ENCODE measurements at places on chromosomes 6 and 20.

DNA sequence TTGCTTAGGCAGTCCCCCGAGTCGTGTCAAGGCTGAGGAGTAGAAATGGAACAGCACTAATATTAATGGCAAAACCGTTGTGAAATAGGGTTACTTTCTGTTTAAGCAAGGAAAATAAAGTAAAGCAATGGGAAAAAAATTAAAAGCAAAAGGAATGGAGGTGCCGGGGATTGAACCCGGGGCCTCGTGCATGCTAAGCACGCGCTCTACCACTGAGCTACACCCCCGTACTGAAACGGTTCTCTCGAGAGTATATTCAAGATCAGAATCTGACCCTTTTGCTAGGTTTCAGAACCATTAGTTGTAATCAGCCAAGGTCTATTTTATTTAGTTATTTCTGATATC is 85.5 kb downstream of the TRIM27 start:
- peak; percentile 72 for DNase-seq

DNA sequence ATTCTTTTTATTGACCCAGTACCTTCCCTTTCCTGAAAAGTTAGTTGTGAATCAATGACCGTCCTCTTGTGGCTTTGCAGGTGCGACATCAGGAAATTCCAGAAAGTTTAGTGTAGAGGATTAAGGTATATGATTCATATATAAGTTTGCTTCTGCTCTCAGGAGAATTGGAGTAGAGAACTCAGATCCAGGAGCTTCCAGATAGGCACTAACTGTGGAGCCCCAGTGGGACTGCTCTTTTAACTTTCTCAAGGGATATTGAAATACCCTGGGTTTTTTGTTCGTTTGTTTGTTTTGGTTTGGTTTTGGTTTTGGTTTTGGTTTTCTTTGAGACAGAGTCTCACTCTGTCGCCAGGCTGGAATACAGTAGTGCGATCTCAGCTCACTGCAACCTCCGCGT is 9.5 kb downstream of the TAAR2 start:
- peak; percentile 87 for DNase-seq

- no peak for DNase-seq
Measured at GRCh38 chr6:150738092-150738629, 127.3 kb upstream of the MTHFD1L start.

DNA sequence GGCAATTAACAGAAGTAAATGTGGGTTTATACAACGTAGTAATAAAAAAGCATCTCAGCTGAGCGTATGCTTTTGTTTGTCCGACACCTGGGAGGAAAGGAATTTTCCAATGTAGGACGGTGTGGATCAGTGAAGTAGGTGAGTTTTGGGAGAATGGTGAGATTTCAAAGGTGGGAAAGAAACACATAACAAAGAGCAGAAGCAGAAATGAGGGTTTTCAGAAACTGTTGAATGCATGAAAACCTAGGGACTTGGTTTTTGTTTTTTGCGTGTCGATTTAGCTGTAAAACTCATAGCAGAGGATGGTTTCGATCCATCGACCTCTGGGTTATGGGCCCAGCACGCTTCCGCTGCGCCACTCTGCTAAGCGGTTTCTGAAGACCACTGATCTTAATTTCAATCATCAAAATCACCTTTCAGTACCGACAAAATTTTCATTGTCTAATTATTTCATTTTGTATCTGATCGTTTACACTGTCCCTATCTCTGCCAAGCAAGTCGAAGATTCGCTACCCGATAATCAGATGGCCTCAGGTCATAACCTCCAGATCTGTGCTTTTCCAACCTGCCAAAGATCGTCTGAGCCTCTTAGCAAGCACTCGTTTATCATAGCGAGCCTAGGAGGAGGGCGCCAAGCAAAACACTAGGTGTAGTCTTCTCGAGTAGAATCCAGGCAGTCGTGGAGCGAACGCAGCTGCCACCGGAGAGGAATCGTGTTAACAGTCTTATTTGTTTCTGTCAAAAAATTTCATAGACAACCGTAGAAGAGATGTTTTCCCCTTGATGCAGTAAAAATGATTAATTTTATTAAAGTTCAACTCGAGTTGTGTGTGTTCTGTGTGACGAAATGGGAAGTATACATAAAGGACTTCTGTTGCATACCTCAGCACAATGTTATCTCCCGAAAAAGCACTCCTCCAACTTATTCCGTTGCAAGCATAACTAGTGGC is 20.9 kb upstream of the POM121L2 start:
- DNase-seq: peak; percentile 71

Measured in epithelial cell of esophagus (primary cell).